ENCODE measurements at places on chromosomes 12 and 14.

- no peak for ATAC-seq
Measured at GRCh38 chr14:66003082-66003730, 483.0 kb upstream of the CCDC196 start.

DNA sequence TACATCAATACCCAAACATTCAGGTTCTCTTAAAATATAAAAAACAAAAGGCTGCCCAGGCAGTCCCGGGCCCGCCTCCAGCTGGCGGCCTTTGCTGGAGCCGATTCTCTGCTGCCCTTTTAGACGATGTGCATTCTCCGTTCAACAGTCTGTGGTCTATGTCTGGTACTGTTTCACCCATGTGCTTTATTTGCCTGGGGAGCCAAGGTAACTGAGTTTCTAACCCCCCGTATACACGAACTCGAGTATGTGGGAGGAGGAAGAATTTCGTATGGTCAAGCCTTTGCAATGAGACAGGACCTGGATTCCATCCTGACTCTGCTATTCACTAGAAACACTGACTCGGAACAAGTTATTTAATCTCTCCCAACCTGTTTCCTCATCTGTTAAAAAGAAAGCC is 54.1 kb upstream of the GPR68 start:
- ATAC-seq, result no peak

GRCh38 chr14:52395728-52396127 is 81.6 kb downstream of the PTGER2 start:
- no peak for ATAC-seq

DNA sequence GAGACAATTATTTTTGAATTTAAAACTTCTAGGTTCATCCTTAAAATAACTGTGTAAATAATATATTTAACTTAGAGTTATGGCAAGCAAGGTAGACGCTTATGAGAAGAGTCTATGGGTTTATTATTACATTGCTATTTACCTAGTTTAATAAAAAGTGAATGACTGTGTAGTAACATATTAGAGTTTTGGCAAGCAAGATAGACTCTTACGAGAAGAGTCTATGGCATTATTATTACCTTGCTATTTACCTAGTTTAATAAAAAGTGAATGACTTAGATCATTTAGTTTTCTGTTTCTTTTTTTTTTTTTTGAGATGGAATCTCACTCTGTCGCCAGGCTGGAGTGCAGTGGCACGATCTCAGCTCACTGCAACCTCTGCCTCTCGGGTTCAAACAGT is 3.8 kb downstream of the RNF34 start:
- ATAC-seq, result no peak

- ATAC-seq, result no peak
Measured at GRCh38 chr12:19665121-19665900, 226.0 kb downstream of the AEBP2 start.

DNA sequence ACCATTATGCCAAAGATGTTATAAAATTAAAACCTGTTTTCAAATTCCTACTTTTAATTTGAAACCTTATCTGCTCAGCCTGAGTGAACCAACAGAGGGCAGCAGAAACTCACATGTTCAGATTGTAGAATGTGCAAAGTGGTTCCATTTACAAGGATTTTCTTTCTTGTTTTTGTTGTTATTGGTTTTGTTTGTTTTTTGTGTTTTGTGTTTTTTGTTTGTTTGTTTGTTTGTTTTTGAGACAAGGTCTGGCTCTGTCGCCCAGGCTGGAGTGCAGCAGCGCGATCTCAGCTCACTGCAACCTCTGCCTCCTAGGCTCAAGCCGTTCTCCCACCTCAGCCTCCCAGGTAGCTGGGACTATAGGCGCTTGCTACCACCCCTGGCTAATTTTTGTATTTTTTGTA is 22.8 kb upstream of the GARIN2 start:
- no peak for ATAC-seq

GRCh38 chr12:49366096-49366651 is 1.1 kb upstream of the SPATS2 start:
- ATAC-seq, result peak; percentile 11

Data from activated CD4-positive, CD25-positive, alpha-beta regulatory T cell treated with anti-CD3 and anti-CD28 coated beads, Interleukin-2, amount 50 U/mL, for 24 hours (primary cell).